ENCODE measurements at places on chromosomes 5 and 9. TPM values are rescaled to one million over a fixed set of nuclear protein-coding genes. Genes with fewer than 3 reads are reported as not detected.

NUP188 gene
- total RNA-seq, result 17.4 TPM

ZNF354C gene
- 5.4 TPM for total RNA-seq

GRIN3A gene
- 0.59 TPM for total RNA-seq

DIRAS2 gene
- total RNA-seq, result not detected

TAS2R1 gene
- total RNA-seq, result not detected

ERGIC1 gene
- total RNA-seq, result 81.4 TPM

HAND1 gene
- total RNA-seq, result 37.8 TPM

IL5 gene
- total RNA-seq, result not detected

FBP2 gene
- not detected for total RNA-seq

KLF4 gene
- 30.5 TPM for total RNA-seq

PPP3R2 gene
- total RNA-seq, result not detected

MOB3B gene
- total RNA-seq, result 1.7 TPM

OR1Q1 gene
- total RNA-seq, result not detected

IL4 gene
- not detected for total RNA-seq

CCDC152 gene
- 0.77 TPM for total RNA-seq

PCDHGA9 gene
- 4.5 TPM for total RNA-seq

All from left ventricle myocardium superior (tissue), 1 donor.